ENCODE measurements at places on chromosomes 2 and 18.

DNA sequence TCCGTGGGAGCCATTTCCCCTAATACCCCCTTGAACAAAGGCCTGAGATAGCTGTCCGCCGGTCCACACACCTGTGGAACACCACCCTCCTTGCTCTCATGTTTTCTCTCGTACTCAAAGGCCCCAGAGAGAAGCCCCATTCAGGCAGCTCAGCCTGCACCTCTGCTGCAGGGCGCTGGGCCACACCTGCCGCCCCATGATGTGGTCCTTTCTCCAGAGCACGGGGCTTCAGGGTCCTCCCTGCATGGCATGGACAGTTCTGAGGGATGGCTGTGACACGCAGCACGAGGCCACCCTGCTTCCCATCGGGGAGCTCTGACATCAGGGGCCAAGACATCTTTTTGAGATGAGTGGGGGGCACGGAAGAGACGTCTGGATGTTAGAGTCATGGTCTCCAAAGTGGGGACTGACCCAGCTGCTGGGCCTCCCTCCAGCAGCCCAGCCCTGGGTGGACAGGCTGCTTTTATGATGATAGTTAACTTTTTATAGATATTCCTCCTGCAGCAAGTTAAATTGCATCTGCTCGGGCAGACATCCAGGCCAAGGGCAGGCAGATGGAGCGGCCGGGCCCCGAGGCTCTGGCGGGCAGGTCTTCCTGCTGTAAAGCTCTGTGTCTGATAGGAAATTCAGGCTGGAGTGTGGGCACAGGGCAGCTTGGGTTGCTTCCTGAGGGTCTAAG is 56.7 kb downstream of the SDC1 start:
- no peak for DNase-seq

- DNase-seq: no peak
These were observed 327.6 kb downstream of the NCKAP5 start for GRCh38 chr2:133240491-133241223.

DNA sequence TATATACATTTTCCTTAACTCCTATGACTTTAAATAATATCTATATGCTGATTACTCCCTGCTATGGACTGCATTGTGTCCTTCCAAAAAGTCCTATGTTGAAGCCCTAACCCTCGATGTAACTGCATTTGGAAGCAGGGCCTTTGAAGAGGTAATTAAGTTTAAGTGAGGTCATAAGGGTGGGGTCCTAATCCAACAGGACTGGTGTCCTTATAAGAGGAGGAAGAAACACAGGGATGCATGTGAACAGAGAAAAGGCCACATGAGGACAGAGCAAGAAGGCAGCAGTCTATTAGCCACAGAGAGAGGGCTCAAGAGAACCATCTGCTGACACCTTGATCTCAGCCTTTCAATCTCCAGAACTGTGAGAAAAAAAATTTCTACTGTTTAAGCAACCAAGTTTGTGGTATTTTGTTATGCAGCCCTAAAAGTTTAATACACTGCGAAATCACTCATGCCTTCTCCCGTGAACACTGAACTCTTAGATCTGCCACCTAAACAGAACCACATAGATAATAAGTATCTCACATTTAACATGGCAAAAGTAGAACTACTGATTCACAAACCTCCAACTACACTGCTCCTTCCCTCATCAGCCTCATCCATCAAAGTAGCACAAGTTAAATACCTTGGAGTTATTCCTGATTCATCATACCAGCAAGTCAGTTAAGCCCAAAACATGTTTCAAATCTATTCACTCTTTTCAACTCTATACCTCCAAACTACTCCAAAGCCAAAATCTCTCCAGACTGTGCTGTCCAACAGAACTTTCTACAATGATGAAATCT is 65.4 kb downstream of the HIBCH start:
- DNase-seq: no peak

DNA sequence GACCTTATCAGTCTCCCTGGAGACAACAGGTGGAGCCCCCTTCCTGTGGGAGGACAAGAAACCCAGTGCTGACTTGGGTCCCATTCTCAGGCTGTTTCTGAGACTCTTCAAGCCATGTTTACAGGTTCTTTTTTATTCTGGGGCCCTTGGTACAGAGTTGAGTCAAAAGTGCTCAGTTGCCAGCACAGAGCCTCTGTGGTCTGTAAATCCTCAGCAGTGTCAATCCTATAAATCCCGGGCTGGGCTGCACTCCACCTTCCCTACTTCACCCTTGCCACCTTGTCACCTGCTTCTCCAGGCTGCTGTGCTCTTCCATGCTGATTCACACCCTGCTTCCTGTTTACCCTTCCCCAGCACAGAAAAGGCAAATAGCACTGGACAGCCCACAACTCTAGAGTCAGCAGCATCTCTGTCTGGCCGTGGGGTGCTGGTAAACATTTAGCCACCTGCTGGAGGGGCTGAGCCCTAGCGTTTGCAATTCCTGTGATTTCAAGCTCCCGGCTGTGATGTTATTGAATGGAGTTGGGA is 74.7 kb downstream of the TNFRSF11A start:
- DNase-seq: no peak

- no peak for DNase-seq
These were observed 75.1 kb downstream of the FSIP2 start for GRCh38 chr2:185813707-185814106.

DNA sequence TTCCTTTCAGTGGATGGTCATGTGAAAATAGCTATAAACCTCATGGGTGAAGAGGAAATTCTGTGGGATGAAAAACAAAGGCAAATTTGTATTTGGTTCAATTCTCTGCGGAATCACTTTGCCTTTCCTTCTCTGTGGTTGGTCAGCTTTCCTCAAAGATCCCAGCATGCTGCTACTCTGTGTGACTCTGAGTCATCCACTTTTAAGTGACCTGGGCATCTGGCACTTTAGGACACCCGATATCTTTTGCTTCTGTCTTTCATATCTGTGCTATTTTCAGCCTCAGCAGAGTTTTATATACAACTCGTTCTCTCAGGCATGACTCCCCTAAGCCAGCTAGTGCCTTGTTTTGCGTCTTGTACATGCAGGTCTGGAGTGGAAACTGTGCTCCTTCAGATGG is 217.0 kb upstream of the PIEZO2 start:
- DNase-seq: no peak

DNA sequence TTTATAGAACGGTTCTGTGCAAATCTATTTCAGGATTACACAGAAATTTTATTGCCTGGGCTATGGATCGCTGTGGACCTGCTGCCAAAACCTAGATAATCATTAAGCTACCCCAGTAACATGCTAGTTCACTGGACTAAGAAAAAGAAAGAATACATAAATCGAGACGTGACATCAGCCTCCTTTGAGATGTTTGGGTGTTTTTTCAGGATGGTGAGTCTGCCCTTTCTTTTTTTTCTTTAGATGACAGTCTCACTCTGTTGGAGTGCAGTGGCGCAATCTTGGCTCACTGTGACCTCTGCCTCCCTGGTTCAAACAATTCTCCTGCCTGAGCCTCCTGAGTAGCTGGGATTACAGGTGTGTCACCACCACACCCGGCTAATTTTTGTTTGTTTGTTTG is 52.0 kb downstream of the FHOD3 start:
- DNase-seq: no peak

GRCh38 chr2:230444832-230445231 is 28.8 kb downstream of the SP100 start:
- no peak for DNase-seq

GRCh38 chr2:6937582-6937981 is 20.4 kb downstream of the RNF144A start:
- DNase-seq: no peak

GRCh38 chr2:179428649-179429048 is 164.0 kb upstream of the SESTD1 start:
- no peak for DNase-seq

- DNase-seq: peak; percentile 81
These were observed at the start of gene PSTPIP2 for GRCh38 chr18:46071653-46072375. PSTPIP2 (minus strand) TSS chr18:46072260; CDS start chr18:46072188, 72 bp downstream.

DNA sequence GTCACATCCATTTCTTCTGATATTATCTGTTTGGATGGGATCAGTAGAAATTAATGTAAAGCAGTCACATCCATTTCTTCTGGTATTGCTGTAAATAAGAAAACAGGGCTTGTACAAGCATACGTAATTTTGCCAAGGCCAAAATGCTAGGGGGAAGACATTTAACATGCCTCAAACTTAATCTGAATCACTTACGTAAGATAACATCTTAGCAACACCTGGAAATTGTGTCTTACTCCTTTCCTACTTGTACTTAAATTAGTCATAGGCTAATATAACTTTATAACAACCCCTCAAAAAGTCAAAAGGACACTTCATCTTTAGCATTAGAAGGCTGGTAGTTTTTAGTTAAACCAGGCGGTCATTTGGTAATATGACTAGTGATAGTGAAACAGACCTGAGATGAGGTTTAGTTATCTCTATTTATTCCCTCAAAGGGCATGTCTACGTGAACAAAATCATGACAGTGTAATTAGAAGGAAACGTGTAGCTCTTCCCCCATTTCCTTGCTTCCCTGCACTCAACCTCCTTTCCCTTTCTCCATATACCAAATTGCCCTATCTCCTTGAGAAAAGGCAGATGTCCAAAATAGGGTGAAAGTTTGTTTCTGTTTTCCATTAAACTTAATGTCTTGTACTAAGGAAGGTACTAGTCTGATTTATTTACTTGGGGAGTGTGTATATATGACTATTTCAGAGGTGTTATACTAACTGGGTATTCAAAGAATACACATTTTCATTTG is 99.3 kb upstream of the FZD5 start:
- DNase-seq: no peak

DNA sequence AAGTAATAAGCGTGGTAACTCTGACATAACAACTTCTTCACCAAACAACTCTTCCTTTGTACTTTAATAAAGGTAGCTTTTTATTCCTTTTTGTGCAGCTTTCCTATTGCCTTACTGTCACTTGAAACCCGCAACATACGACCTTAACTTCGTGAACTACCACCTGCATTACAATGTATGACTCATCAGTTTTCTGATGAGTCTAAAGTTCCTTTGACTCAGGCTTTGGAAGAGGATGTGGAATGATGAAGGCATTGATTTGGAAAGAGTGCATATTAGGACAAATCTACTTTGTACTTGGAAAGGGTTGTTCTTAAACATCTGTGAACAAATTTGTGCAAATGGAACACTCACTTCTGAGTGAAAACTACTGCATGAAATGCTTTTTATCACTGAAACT is 1012.1 kb downstream of the TMEM182 start:
- no peak for DNase-seq

DNA sequence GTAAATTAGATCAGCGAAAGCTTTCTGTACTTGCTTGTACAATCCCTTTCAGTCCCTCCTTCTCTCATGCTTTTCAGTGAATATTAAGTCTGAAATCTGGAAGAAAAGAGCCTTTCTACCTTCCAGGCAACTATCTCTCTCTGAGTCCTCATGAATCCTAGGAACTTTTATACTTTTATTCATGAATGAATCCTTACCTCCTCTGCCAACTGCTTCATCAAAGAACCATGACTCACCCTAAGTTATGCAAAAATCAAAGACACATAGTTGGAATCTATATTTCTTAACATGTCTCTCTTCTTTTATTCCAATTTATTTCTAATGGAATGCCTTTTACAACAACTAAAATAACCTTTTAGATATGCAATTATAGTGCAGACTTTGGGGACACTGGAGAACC is 394.2 kb downstream of the CLIP4 start:
- no peak for DNase-seq

GRCh38 chr18:12017081-12017480 is 35.8 kb downstream of the IMPA2 start:
- DNase-seq: no peak

DNA sequence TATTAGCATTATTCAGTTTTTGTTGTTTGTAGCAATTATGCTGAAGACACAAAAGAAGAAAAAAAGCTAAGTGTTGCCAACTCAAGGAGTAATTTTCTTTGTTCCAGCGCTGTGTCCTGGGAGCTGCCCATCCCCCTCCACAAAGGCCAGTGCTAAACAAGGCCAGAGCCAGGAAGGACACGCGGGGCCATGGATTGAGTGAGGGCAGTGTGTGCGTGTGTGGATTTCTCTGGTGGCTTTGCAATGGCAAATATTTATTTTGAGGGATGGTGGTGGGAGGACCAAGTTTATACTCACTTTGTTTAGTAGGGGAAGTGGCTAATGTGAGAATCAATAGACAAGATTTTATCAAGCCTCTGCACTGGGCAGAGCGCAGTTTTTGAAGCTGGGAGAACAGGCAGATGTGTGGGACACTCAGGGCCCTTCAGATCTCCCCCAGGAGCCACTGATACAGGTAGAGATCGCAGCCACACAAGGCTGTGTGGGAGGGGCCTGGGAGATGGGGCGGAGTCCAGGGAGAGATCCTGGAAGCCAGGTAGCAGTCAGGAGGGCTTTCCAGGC is 11.4 kb downstream of the AGAP1 start:
- no peak for DNase-seq

GRCh38 chr2:175805442-175806124 is 196.5 kb downstream of the LNPK start:
- no peak for DNase-seq

Data from stimulated activated effector memory CD8-positive, alpha-beta T cell treated with anti-CD3 and anti-CD28 coated beads, Interleukin-12 subunit alpha, Interleukin-12 subunit beta, amount 100 ng/mL, for 72 hours (primary cell).